ENCODE measurements at places on chromosomes 3 and 15.
A peak's percentile ranks its signal among the peaks of the same experiment; 100 is the strongest.

DNA sequence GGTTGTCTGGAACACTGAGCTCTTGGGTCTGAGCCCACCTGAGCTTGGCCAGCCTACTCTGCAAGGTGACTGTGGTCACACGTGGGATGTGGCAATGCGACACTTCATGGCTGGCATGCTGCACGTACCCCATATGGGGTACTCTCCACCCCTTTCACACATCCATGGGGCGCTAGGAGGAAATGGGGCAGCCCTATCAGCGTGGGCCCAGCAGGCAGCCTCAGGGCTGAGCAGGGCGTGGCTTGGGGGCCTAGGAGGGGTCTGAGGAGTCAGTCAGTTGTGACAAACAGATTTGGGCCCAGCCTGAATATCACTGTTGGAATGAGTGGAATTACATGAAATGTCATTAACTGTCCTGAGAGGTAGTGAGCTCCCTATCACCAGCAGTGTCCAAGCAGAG, 82.3 kb upstream of the LINGO1 start:
- DNase-seq: no peak

GRCh38 chr3:88828466-88828865, 279.0 kb upstream of the EPHA3 start:
- DNase-seq: no peak

GRCh38 chr3:170713653-170714052, 127.8 kb upstream of the SLC7A14 start:
- no peak for DNase-seq

GRCh38 chr15:93296759-93297500, 207.9 kb upstream of the RGMA start:
- no peak for DNase-seq

GRCh38 chr15:39282663-39283208, 298.1 kb upstream of the THBS1 start:
- peak; percentile 93 for DNase-seq

DNA sequence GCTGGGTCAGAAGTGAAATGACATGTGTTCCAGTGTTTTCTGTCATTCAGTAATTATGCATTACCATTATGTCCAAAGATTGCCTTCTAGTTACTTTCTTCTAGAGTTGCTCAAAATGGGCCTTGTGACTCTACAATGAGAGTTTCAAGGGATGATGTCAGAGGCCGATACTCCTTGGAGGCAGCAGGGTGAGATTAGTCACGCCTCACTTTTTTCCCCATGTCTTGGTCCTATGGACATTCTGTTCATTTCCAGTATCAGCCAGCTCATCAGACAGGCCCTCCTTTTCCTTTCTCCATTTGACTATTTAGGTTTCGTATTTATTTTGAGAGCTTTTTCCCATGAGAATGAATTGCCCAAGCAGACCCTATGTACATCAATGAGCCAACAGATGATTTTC, 17.5 kb downstream of the VGLL3 start:
- DNase-seq: no peak

DNA sequence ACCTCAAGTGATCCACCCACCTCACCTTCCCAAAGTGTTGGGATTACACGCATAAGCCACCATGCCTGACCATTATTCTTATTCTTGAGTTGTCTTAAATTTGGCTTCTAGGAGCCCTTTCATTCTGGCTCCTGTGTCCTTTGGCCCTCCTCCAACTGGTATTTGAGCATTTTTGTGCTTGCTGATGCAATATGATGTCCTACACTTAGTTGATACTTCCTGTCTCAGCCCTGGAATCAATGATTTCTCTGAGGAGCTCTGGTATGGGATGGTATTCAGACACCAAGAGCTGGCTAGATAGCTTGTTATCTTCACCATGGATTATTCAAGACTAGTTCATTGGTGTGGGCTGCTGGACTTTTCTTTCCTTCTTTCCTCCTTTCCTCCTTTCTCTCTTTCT, 25.4 kb downstream of the ZNF621 start:
- DNase-seq: no peak

DNA sequence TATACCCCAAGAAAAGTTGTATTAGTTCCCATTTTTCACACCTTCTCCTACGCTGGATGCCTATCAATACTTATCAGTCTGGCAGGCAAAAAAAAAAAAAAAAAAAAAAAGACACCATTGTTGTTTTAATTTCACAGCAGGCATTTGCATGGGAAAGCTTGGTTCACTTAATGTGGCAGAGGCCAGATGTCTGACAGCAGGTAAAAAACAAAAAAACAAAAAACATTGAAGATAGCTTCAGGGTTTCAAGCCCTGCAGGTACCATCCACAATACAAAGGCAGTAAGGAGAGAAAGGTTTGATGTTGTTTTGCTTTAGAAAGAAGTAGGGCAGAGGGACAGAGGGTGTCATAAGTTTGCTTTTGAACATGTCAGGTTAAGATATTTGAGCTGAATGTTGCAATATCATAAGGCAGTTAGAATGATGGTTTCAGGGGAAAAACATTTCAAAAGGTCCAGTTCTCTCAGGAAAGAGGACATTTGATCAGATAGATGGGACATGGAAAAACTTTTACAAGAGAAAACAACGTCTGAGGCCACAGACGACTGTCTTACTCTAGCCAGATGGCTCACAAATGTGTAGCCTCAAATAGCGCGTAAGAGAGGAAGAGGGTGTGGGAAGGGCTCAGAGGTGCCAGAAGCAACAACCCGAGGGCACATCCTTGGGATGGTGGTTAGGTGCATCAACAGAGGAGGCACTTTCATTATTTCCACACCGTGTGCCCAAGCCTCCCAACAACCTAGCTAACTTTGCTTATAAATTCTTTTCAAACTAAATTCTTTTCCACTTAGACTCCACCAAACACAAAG, 25.7 kb downstream of the PCOLCE2 start:
- peak; percentile 67 for DNase-seq
